AG20443 (cell line): ENCODE measurements at places on chromosomes 5 and 9.

DNA sequence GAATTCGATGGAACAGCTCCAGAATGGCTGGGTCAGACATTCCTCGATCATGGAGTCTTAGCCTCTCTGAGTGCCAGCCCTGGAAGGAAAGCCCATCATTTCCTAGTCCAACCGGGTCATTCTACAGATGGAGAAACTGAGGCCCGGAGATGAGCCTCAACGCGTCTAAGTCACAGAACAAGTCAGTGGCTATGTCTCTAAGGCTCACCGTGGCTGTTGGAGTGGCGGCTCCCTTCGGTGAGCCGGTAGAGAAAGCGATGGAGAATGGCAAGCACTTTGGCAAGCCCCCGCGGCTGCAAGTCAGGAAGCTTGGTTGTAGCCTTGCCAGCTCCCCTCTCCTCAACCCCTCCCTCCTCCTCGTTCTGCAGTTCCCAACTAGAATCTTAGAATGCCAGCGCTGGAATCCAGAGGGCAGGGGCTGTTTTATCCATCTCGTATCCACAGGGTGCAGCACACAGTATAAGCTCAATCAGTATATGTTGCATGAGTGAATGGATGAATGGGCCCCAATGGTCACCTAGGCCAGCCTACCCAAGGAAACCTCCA, 438 bp upstream of the ARSI start:
- DNase-seq: no peak

DNA sequence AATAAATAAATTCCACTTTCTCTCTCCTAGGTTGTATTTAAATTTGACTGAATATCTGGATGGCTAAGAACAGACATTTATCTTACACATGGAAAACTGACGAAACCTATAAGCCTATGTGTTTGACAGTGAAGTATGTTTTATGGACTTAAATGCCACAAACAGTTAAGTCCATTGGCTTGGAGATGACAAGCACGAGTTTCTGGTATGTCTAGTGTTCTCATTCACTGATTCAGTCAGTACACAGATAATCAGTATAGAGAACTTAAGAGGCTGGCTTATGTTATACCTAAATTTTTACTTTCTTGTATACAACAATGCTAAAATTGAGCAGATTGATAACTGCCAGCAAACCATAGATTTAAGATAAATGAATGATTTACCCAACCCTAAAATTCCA, 38.9 kb downstream of the SNAPC3 start:
- no peak for DNase-seq

DNA sequence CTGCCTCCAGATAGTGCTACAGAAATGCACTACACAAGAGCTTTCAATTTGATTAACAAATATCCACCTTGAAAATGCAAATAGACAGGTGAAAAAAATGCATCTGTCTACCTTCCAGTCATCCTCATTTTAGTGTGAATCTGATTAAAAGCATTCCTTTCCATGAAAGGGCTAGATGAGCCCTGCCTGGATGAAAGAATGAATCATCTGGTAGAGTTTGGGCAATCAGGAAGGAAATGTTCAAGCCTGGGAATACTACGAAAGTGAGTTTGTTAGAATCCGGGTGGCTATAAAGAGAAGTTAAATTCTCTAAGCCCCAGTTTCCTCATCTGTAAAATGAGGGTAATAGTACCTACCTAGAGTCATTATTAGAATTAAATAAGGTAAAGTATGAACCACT, 142.6 kb downstream of the FAM114A2 start:
- peak; percentile 51 for DNase-seq

- DNase-seq: no peak
Measured at GRCh38 chr5:173670130-173670651, 53.7 kb upstream of the BOD1 start.

DNA sequence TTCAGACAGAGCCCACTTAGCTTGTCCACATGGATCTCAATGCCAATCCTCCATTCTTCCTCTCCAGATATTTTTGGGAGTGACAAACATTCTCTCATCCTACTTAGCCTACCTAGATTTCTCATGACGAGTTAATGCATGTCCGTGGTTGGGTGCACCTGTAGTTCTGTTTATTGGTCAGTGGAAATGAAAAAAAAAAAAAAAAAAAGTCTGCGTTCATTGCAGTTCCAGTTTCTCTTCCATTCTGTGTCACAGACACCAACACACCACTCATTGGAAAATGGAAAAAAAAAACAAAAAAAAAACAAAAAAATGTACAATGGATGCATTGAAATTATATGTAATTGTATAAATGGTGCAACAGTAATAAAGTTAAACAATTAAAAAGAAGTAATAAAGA, 59.0 kb downstream of the BASP1 start:
- no peak for DNase-seq

DNA sequence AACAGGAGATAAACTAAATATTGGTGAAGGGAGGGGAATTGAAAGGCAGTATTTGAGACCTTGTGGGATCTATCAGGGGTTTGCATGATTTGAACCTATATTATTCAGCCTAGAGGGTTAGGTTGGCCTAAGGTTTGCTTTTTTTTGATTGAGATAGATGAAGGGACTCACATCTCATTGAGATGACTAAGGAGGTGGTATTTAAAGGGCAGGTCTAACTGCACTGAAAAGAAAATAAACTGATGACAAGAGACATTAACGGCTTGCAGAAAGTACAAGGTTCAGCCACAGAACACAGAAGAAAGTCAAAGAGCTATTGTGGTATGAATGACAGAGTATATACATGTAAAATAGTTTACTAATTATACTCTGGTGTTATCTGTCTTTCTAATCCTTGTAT, 412.7 kb downstream of the CDH10 start:
- no peak for DNase-seq

GRCh38 chr5:151819830-151820229, 48.1 kb downstream of the G3BP1 start:
- DNase-seq: no peak

GRCh38 chr9:83707518-83707767, 315 bp downstream of the UBQLN1 start:
- peak; percentile 92 for DNase-seq

DNA sequence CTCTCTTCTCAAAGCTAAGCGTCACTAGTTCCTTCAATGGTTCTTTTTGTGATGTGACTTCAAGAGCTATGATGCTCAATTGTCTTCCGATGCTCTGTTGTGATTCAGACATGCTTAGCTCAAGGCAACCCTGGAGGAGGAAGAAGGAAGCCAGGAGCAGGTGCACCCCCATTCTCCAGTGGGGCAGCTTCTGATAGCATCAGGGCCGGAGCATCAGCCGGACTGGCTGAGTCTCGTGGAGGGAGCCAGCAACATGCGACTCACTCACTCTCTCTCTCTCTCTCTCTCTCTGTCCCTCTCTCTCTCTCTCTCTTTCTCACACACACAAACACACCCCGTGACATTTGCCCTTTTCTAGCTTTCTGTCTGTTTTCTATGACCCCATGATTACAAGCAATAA, 140.2 kb downstream of the HSD17B3 start:
- DNase-seq: no peak

- no peak for DNase-seq
Measured at GRCh38 chr5:175263776-175264175, 180.2 kb downstream of the DRD1 start.

GRCh38 chr9:33408087-33408486, 5.7 kb upstream of the AQP7 start:
- no peak for DNase-seq

GRCh38 chr9:100084734-100085133, 14.1 kb downstream of the ERP44 start:
- no peak for DNase-seq

- no peak for DNase-seq
Measured at GRCh38 chr5:156623381-156624040, 226.6 kb upstream of the PPP1R2B start.

DNA sequence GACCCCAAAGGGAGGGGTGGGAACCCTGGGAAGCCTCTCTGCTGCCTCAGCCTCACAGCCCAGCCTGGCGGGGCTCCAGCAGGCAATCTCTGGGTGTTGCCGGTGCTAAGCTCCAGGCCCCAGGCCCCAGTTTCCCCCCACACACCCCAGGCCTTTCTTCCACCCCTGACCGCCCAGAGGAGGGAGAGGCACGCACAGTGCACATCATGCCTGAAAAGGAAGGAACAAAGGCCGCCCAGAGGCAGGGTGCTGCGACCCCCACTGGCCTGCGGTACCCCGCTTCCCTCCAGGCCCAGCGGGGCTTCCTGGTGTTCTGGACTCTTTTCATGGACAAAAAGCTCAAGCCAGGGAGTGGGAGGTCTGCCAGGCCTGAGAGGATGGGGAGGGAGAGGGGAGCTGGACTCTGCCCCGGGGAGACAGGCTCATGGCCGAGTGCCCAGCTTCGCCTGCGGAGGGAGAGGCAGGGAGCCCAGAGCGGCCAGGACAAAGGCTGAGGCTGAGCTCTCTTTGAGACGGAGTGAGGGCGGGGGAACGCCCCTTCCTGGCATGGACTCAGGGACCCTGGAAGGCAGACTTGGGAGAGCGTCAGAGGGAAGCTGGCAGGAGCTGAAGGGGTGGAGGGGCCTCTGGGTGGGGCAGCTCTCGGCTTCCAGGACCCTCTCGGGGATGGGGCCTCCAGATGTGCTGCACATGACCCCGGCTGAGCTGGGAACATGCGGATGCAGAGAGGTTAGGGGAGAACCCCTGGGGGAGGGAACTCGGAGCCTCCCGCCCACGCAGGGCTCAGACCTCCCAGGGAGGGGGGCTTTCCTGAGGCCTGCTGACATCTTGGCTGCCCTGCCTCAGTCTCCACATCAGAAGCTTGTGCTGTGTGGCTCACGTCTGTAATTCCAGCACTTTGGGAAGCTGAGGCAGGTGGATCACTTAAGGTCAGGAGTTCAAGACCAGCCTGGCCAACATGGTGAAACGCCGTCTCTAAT, 1.8 kb upstream of the ENTPD2 start:
- peak; percentile 69 for DNase-seq

DNA sequence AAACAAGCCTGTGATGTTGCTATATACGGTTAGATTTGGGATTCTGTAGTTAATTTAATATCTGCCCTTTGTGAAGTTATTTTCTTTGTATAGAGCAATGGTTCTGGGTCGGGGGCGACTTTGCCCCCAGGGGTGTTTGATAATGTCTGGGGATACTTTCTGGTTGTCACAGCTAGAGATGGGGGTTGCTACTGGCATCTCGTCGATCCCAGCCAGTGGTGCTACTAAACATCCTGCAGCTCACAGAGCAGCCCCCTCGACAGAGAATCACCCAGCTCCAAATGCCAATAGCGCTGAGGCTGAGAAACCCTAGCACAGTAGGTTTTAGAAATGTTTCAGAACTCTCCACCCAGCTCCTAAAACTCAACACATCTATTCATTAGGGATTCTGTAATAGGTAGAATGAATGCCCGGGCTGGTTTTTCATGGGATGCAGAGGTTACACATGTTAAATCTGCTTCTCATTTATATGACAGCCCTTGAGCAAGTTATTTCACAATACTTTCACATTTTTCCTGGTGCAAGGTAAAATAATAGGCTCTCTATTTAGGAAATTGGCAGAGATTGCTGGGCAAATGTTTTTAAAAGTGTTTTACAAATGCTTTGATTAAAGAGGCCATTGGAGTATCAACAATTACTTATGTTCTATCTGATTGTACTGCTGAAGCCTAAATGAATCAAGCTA, 75.2 kb upstream of the CTSL start:
- peak; percentile 21 for DNase-seq

GRCh38 chr9:124452841-124453585, 2.8 kb downstream of the ADGRD2 start:
- no peak for DNase-seq
